Renal cortex interstitium (tissue), 15 donors: ENCODE measurements at places on chromosomes 16 and 17. TPM values are rescaled to one million over a fixed set of nuclear protein-coding genes. Genes with fewer than 3 reads are reported as not detected.

DNA sequence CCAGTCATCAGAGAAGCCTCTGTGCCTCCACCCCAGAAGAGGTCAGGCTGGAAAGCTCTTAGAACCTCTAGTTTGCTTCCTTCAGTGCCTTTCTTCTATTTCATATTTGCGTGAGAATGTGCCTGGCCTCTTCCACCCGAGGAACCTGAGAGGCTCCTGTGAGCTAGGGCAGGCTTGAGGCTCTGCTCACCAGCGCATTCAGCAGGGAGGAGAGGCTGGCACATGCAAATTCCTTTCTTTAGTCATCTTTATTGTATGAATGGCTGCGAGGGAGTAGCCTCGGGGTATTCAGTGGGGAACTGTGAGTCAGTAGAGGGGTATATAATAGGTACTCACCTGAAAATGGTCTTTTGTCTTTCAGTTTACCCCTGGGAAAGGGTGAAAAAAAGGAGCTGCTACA, 268.3 kb downstream of the ABCC12 start:
- no peak for DNase-seq

DNA sequence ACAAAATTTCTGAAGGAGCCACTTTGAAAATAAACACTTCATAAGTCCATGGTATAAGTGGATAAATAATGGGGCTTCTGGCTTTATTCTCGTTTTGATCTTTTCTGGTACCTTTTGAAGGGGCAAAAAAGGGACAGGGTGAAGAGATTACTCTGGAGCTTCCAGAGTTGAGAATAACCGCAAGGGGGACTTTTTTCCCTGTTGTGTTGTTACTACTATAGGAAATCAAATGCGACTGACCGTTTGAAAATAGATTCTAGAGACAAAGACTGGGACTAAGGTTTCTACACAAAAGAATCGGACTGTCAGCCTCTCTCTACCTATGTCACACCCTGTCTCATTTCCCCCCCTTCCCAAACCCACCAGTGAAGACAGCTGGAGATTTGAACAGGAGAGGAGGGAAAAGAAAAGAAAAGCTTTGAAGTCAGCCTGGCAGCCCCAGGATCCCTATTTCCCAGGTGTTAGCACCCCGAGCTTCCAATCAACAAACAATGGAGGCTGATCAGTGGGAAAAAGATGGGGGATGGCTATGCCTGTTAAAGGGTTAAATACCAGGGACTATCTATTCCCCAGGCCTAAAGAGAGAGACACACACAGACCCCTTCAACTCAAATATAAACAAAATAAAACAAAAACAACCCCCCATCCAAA, 8.4 kb downstream of the HOXB4 start:
- DNase-seq: no peak

FAM171A2 gene
- 36.9 TPM for polyA plus RNA-seq

GRCh38 chr17:60416368-60416925, 5.8 kb upstream of the CHCT1 start:
- no peak for DNase-seq

- no peak for DNase-seq
These were observed 38.5 kb downstream of the TBCD start for GRCh38 chr17:82790391-82790790.

EVI2B gene
- 3.1 TPM for polyA plus RNA-seq

- DNase-seq: no peak
These were observed 15.7 kb upstream of the KPNB1 start for GRCh38 chr17:47633996-47634395.

DNA sequence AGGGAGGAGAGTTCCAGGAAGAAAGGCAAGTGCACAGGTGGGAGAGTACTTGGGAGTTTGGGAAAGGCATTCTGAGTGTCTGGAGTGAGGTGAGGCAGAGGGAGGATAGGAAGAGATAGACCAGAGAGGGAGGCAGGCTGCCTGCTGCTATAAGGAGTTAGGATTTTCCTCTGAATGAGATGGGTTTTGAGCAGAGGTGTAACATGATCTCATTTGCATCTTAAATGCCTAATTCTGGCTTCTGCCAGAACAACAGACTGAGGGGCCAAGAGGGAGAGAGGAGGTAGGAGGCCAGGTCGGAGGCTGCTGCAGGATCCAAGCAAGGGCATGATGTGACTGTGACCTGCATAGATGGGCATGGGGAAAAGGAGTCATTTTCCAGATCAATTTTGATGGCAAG, 31.5 kb upstream of the IRX6 start:
- no peak for DNase-seq

GRCh38 chr16:64012166-64012565, 1109.7 kb downstream of the CDH11 start:
- DNase-seq: no peak

DNA sequence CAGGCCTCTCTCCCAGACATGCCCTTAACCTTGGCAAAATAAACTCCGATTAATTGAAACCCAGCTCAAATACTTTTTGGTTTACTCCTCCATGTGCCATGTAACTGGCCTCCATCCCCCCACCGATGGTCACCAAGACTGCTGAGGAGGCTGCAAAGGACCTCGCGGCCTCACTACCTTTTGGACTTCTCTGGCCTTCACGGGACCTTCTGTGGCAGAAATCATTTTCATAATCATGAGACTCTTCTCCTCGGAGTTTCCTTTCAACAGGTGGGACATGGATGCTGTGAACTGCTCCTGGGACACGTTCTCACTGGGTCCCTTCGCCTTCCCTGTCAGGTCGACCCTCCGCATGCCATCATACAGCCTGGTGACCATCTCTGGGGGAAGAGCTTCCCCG, 9.0 kb downstream of the MEAK7 start:
- no peak for DNase-seq

DNA sequence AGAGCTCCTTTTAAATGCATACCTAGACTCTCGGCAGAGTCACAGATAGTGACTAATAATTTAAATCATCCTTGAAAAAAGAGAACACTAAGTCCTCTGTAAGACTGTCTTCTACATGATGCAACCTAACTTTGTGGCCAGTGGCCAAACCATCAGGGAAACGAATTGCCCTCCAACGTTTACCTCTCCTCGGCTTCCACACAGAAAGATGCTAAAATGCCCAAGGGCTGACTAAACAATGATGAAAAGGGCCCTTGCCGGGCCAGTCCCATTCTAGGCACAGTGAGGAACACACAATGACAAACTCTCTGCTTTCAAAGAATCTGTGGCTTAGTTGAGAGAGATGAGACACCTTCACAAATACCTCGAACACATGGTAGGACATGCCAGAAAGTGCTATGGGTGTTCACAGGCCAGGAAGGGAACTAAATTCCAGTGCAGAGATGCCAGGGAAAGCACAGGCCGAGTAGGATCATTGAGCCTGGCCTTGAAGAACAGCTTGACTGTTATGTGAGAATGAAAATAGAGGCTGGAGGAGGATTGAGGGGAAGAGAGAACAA, 35.3 kb upstream of the PITPNM3 start:
- DNase-seq: no peak

- no peak for DNase-seq
These were observed 117.6 kb downstream of the VPS53 start for GRCh38 chr17:596763-597644.

DNA sequence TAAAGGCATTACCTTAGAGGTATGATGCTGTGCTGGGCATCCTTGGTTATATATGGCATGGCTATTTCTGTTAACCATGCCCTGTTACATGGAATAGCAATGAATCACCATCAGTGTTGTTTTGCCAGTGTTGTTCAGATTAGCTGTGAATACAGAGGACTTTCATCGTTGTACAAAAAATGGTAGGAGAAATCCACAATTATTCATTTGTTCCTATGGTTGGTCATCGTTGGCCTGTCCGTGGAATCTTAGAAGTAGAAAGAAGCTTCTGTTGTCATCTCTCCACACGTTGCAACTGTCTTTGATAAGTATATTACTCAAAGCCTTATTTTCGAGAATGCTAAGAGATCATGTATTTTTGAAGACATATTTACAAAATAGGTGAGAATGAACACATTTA, 114.3 kb upstream of the CACNG5 start:
- no peak for DNase-seq

DNA sequence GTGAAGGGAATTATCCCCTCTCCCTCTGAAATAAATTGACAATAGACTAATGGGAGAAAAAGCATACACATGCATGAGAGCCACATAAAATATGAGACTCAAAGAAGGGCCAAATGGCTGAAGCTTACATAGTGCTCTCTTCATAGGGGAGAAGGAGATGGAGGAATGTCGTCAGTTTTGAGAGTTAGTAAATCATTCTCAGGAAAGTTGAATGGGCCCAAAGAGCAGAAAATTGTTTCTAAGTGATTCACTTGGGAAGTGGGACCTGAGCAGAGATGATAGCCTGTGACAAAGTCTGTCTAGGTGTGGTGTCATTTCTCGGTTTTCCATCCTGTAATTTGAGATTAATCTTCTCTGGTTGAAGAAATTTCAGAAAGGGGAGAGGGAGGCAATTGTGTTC, 35.0 kb downstream of the BCAS3 start:
- DNase-seq: no peak

GRCh38 chr17:42673885-42674754, 2.7 kb downstream of the PLEKHH3 start:
- DNase-seq: no peak

- DNase-seq: no peak
These were observed 4.0 kb downstream of the WBP2 start for GRCh38 chr17:75850928-75851692.

DNA sequence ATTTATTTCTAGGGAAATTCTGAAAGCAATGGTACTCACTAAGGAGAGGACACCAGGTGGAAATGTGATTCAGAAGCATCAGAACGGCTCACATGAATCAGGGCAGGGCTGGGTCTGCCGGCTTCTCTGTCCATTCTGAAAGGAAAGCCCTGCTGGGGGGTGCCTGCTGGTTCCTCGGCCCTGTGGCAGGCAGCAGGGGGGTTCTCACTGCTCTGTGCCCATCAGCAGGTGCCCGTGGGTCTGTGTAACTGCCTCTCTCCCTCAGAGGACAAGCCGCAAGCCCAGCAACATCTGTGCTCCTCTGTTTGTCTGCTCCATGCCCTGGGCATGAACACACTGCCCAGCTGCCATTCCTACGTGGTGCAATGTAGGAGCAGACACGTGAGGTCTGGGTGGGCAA, 74.9 kb upstream of the ZNF423 start:
- no peak for DNase-seq

ZACN gene
- polyA plus RNA-seq: 15.8 TPM

TMEM208 gene
- polyA plus RNA-seq: 45.8 TPM

DNA sequence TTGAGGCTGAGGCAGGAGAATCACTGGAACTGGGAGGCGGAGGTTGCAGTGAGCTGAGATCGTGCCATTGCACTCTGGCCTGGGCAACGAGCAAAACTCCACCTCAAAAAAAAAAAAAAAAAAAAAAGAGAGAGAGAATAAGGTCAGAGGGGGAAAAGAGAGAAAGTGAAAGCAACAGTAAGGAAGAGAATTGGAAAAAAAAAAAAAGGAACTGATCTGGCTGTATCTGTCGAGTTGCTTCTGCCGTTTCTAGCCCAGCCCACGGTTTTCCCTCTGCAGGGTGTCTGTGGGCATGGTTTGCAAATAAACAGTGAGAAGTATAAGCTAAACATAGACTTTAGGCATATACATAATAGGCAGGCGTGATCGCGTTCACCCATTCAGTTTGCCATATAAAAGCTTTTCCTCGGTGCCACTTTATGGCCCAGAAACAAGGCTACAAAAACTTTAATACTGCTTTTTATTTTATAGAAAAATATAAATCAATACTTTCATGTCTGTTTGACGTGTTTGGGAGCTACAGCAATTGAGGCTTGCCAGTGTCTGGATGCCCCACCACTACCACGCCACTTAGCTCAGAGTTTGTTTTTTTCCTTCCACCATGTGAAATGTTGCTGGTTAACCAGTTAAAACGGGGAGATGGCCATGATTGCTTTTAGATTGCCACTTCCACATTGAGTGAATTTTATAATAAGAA, 436.7 kb downstream of the MAF start:
- no peak for DNase-seq

- no peak for DNase-seq
These were observed 583 bp upstream of the ZNF747 start for GRCh38 chr16:30535106-30535776.

GRCh38 chr17:16407911-16408588, 7.3 kb upstream of the TRPV2 start:
- no peak for DNase-seq

- no peak for DNase-seq
These were observed 111.0 kb upstream of the TNRC6C start for GRCh38 chr17:77847221-77848085.

DNA sequence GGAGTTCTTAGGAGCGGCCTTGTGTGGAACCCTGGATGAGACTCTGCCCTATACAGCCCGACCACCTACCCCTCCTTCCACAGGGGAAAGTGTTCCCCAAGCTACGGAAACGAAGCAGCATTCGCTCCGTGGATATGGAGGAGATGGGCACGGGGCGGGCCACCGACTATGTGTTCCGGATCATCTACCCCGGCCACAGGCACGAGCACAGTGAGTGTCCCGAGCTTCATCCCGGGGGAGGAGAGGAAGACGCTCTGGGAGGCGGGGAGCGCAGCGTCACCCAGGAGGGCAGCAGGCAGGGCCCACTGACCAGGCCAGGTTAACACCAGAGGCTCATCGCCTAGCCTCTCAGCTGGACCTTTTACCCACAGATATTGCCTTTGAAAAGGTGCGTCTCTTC, 27.8 kb downstream of the SGSM2 start:
- DNase-seq: no peak

DNA sequence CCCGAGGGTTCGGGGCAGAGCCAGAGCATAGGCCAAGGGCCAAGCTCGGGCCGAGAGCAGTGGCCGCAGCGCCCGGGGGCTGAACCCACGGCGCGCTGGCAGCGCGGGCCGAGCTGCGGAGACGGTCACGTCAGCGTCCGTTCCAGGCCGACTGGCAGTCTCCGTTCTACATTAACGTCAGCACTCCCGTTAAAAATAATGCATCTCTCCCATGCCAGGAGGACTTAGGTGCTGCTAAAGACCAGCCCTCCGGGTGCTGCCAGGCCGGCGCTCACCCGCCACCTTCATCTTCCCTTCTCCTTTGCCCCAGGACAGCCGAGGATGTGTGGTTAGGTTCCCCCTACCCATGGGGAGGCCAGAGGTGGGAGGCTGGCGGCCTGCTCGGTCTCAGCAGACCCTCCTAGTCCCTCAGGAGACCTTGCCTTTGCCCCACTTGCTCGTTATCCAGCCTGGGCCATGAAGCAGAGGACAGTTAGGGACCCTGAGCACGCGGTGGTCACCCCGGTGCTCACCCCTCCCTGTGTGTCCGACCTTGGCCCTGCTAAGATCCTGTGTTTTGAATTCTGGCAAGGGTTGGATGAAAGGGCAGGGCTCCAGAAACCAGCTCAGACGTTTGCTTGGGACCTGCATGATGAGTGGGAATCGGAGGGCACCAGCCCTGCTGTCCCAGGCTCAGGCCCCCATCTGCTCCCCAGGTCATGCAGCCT, 572 bp downstream of the MPG start:
- no peak for DNase-seq
